ENCODE measurements at places on chromosomes 12 and 14.

GRCh38 chr12:50162230-50162629 is 4.9 kb downstream of the CERS5 start:
- no peak for DNase-seq

DNA sequence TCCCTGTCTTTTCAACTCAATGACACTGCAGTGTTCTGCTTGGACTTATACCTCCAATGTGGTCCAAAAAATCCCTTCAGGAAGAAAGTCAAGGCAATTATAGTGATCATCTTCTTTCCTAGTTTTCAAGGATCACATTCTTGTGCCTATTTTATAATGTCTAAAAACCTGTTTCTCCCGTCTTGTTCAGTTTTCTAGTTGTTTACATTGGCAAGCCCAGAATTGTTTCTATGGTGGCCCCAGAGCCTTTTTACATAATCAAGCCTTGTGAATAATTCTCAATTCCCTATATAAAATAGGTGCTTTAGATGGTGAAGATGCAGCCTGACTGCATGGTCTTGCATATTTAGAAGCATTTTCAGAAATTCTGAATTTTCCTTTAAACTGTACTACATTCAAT is 14.5 kb upstream of the LDHB start:
- DNase-seq: no peak

- DNase-seq: no peak
Measured at GRCh38 chr12:100445081-100445481, 28.6 kb upstream of the NR1H4 start.

DNA sequence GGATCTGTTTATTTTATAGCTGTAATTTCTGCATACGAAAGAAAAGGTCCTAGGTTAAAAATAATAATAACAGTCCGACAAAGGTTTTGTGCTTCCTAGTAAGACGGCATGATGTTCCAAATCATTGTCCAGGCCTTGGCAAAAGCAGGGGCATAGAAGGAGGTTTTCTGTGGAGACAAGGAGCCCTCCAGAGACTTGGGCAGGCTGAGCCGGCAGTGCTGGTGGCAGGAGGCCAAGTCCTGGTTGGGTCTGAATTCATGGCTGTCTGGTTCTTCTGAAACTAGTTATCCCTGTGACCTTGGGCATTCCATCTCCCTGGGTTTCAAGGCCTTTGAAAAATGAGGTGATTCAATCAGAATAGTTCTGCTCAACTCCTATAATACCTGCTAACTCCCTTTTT is 44.0 kb downstream of the KCNK13 start:
- no peak for DNase-seq

GRCh38 chr12:108712165-108712924 is 19.0 kb downstream of the CORO1C start:
- DNase-seq: no peak

GRCh38 chr12:10386857-10387256 is 3.0 kb downstream of the KLRK1 start:
- no peak for DNase-seq

- DNase-seq: no peak
Measured at GRCh38 chr12:45745861-45746277, 16.4 kb downstream of the ARID2 start.

DNA sequence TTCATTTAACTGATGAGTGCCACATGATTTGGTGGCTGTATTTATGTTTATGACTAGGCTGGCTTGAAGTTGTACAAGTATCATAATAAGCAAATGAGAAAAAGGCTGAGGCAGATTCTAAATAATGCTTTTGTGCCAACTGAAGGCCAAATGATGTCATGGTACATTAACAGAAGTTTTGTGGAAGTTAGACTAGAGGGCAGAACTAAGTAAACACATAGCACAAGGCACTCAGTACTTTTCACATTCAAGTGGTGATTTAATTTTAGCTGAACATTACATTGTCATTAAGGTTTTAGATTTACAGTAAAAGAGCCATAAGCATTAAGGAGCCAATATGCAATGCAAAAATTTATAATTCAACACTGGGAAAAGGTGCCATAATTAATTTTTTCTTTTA is 21.1 kb downstream of the PPP1CC start:
- DNase-seq: no peak

- DNase-seq: no peak
Measured at GRCh38 chr12:108063192-108063591, 65.9 kb upstream of the WSCD2 start.

GRCh38 chr12:92065018-92065499 is 80.6 kb downstream of the BTG1 start:
- no peak for DNase-seq

GRCh38 chr12:100993916-100994450 is 199.4 kb downstream of the ANO4 start:
- no peak for DNase-seq

DNA sequence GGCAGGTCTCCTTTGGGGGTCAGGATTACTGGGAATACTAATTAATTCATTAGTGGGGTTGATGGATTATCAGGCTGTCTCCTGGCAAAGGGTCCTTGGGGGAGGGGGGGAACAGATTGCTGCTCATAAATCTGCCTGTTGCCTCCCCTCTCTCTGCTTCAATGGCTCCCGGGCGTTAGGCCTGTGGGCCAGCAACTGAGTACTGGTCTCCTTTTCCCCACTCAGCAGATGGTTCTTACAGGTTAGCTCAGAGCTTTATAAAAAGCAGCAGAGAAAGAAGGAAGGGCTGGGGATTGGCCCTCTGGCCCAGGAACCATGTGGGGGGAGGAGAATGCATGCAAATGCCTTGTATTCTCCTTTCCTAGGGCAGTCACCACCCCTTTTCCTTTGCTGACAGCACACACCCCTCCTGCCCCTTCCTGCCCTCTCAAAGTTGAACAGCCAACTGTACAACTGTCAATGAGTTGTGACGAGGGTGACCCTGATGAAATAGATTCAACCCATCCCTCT is 2.3 kb upstream of the NEUROD4 start:
- no peak for DNase-seq

DNA sequence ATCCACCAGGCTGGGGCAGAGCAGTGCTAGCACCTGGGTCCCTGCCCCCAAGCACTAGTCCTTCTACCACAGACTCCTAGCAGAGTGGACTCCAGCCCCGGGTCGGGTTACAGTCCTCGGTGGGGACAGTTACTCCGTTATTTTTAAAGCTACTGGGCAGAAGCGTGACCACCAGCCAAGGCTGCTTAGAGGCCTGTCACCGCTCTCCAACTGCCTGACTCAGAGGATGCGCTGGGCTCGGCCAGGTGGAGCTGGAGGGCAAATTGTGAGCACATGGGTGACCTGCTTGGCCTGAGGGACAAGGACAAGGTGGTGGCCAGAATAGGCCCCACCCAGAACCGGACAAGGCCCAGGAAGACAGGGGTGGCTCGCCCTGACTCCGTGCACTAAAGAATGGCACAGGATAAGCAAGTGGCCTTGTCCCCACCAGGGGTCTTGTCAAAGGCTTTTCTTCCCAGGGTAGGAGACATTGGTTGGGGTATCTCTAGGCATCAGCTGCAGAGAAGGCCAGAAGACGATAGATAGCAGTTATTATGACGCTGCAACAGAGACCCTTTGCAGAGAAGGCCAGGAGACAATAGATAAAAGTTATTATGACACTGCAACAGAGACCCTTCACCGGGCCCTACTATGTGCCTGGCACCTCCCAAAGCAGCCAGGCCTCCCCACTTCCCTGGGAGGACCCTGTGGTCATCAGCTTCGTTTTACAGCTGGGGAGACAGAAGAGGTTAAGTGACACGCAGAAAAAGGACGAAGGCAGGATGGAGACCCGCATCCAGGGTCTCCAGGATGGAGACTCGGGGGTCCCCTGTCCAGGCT is 1.6 kb downstream of the ABCB9 start:
- no peak for DNase-seq

- no peak for DNase-seq
Measured at GRCh38 chr14:34340025-34340625, 121.9 kb downstream of the SPTSSA start.

- DNase-seq: no peak
Measured at GRCh38 chr12:103832048-103832997, 8.7 kb downstream of the NT5DC3 start.

- DNase-seq: peak; percentile 69
Measured at GRCh38 chr14:90815822-90816662, at the start of gene TTC7B. Gene TTC7B (minus strand): TSS chr14:90816430. CDS start chr14:90816295, 135 bp downstream.

DNA sequence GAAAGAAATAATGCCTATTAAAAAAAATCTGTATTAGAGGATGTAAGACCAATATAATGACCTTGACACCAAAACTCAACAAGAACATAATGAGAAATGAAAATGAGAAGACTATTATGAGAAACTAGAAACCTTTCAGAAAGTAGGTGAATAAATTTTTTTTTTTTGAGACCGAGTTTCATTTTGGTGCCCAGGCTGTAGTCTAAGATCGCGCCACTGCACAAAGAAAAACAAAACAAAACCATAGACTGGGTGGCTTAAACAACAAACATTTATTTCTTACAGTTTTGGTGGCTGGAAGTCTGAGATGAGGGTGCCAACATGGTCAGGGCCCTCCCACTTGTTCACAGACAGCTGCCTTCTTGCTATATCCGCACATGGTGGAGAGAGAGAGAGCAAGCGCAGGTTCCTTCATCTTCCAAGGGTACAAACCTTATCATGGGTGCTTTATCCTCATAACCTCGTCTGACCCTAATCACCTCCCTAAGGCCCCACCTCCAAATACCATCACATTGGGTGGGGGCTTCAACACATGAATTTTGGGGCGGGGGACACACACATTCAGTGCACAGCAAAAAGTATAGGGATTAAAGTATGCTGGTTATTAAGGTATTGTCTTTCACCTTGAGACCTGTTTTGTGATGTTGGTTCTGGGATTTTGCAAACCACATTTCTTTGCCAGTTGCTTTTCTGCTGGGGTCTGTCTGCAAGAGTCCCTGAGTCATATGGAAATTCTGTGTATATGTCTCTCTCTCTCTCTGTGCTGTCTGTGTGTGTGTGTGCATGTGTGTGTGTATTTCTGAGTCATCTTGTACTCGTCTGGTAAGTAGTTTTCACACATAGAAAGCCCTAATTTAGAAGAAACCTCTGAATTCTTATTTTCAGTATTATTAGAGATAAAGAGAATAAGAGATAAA is 26.2 kb downstream of the ZCRB1 start:
- DNase-seq: no peak

- DNase-seq: peak; percentile 49
Measured at GRCh38 chr12:47852096-47852571, 32.4 kb upstream of the HDAC7 start.

DNA sequence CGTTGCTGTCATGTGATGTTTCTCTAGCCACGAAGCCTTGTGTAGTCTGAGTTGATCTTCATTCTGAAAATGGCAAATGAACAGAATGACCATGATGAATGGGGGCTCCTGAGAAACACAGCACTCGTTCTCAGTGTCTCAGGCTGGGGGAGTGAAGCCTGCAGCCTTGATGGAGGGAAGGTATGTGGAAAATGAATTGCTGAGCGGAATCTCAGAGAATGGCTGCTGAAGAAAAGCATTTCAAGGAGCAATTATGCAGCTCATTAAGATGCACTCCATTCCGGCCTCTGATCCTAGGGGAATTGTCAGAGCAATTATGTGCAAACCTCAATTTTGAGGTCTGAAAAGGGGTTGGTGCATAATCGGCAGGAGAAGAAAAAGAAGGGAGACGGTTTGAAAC is 167.1 kb downstream of the CHST11 start:
- no peak for DNase-seq

- DNase-seq: no peak
Measured at GRCh38 chr14:105864116-105864515, 337.7 kb downstream of the TMEM121 start.

- no peak for DNase-seq
Measured at GRCh38 chr14:101789222-101789621, 27.7 kb downstream of the PPP2R5C start.

- no peak for DNase-seq
Measured at GRCh38 chr12:79563021-79563740, 127.6 kb downstream of the PAWR start.

- no peak for DNase-seq
Measured at GRCh38 chr12:58314610-58315009, 373.2 kb downstream of the ATP23 start.

GRCh38 chr14:104421401-104421821 is 158.2 kb upstream of the C14orf180 start:
- no peak for DNase-seq

GRCh38 chr12:67141296-67142018 is 127.7 kb upstream of the CAND1 start:
- no peak for DNase-seq

DNA sequence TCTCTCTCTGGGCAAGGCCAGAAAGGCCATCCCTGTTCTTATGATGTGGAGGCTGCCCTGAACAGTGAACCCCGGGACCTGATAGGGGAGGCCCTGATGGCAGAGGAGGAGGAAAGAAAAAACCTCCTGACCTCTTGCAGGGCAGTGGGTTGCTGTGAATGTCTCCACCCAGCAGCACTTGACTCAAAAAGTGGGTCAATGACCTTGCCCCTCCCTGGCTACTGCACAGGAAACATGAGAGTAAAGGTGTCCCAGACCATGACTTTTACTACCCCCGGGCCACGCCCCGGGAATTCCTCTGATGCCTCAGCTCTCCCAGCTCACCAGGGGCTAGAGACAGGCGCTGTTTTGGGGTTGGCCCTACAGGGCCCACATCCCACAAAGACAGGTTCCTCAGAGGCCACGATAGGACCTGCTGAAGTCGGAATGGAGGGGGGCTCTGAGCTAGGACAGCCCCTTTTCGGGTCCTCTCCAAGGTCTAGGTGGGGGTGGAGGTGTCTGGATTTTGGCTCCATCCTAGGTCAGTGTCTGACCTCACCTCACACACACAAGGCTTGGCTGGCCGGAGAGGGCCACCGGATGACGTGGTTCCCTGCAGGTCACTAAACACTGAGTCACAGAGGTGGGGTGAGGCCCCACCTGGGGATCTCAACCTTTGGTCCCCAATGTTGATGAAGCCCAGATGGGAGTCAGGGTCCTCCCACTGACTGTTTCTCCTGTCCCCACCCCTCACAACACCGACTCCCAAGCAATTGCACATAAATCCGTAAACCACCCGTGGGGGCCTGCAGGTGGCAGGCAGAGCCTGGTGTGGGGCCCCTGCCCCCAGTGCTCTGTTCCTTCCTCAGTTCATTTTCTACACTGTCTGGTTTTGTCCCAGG is 1.6 kb downstream of the RHOF start:
- peak; percentile 25 for DNase-seq

DNA sequence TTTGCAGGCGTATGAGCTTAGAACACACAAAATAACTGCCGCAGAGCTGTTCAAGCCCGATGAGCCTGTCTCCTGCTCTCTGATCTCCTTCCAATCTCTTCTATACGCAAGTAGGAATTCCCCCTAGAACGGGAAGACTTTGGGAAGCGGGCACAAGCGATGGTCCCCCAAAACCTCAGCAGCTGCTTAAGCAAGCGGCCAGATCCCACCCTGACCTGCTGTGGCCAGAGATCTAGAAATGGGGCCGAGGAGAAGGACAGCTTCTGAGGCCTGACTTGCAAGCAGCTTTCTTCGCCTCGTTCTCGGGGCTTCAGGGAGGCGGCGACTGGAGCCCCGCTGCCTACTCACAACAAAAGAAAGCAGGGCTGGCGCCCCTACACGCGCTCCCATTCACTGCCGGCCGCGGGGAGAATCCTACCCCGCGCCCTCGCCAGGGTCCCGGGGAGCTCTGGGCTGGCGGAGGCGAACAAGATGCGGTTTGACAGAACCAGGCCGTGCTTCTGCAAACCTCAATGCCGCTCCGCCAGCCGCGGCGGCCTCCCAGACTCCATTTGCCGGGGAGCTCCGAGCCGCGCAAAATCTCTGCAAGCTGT is 922 bp downstream of the TBX5 start:
- no peak for DNase-seq

GRCh38 chr12:52090291-52090690 is 10.8 kb downstream of the SMIM41 start:
- DNase-seq: no peak

GRCh38 chr12:82955043-82955442 is 268.3 kb downstream of the TMTC2 start:
- DNase-seq: no peak

- no peak for DNase-seq
Measured at GRCh38 chr12:120490833-120491512, 4.9 kb upstream of the DYNLL1 start.

- DNase-seq: no peak
Measured at GRCh38 chr12:117051380-117051779, 47.8 kb downstream of the TESC start.
